NCI-H510A treated with DMSO at 0.1 percent for 48 hours (cell line): ENCODE measurements at places on chromosomes 7 and 10.

- no peak for DNase-seq
Measured at GRCh38 chr10:30821994-30822692, 192.6 kb upstream of the LYZL2 start.

- DNase-seq: peak; percentile 77
Measured at GRCh38 chr10:78567680-78568455, 500.9 kb upstream of the ZMIZ1 start.

- peak; percentile 16 for DNase-seq
Measured at GRCh38 chr7:30886608-30887011, 25.0 kb upstream of the AQP1 start.

DNA sequence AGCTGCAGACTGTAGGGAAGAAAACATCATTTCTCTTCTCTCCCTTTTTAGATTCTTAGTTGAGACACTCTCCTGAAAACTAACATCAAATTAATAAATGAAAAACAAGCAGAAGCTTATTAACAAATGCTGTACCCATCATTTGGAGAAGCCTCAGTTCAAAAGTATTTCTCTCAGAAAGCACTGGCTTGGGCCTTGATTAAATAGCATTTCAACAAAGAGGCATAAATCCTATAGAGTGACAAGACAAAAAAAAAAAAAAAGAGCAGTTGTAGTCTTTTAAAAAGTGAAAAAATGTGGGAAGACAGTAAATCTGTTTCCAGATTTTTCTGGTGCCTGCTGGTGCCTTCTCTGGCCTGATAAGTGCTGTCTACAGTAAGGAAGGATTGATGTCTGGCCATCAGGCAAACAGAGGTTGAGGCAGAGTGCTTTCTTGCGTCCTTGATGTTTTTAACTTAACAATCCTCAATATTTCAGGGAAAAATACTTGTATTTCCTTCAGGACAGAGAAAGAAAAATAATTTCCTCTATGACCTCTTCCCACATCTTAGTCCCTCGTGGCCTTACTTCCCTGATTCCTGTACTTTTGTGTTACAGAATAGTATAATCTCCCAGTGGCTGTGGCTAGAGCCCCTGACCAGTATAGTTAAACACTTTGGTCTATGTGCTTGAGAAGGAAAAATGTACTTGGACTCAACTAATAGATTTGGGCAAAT lies 300.5 kb downstream of the HGF start:
- no peak for DNase-seq

GRCh38 chr10:65231148-65231547 lies 1694.7 kb upstream of the LRRTM3 start:
- DNase-seq: no peak

- no peak for DNase-seq
Measured at GRCh38 chr10:61942604-61943461, 41.3 kb downstream of the ARID5B start.

GRCh38 chr10:54342058-54342457 lies 459.0 kb downstream of the PCDH15 start:
- DNase-seq: no peak

DNA sequence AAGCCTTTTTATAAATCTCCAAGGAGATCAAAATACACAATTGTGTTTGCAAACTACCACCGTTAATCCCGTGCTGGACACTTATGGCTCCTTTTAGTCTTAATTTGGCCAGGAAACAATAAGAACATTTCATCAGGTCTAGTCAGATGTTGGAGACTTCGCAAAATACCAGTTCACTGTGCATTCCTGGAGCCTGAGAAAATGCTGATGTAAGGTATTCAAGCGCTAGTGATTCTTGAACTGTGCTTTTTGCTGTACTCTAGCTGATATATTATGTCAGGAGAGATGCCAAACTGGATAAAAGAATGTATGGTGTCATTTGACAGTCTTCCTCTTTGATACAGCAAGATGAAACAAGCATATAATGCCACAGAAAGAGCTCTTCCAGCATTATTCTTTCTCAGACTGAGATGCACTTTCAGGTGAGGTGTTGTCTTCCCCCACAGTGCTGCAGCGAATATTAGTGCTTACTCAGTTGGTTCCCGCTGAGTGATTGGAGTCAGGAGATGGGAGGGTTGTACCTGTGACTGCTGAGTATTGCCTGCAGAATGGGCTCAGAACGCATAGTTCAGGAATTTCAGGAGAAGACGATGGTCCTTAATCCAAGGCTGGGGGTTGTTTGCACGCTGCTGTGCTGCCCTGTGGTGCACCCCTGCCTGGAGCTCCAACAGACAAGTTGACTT lies 59.2 kb downstream of the OGDH start:
- DNase-seq: no peak

DNA sequence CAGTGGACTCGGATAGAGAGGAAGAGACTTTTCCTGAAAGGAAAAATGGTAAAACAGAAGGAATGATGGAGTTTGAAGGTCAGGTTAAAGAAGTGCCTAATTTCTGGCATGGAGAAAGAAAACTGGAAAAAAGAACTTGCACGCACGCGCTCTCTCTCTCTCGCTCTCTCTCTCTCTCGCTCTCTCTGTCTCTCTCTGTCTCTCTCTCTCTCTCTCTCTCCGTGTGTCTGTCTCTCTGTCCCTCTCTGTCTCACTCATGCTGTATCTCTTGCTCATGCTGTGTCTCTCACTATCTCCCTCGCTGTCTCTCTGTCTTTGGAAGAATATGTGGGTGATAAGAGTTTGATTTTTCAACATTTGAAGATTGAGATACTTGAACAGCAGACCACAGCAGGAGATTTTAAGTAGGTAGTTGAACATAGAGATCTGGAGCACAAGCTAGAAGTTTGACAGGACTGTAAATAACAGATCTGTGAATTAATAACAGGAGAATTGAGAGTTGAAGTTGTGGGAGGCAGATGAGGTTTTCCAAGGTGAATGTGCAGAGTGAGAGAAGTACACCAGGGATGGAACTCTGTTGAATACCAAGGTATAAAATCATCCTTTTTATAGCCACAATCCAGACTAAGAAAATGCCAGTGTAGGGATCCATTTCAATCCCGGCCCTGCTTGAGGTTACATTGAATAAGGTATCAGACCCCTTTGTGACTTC lies 33.1 kb downstream of the ADD3 start:
- no peak for DNase-seq

GRCh38 chr7:126079151-126079550 lies 1149.5 kb upstream of the POT1 start:
- no peak for DNase-seq

- DNase-seq: no peak
Measured at GRCh38 chr7:67006965-67007364, 10.3 kb downstream of the TYW1 start.

- peak; percentile 31 for DNase-seq
Measured at GRCh38 chr7:158353606-158354570, 233.7 kb downstream of the PTPRN2 start.

DNA sequence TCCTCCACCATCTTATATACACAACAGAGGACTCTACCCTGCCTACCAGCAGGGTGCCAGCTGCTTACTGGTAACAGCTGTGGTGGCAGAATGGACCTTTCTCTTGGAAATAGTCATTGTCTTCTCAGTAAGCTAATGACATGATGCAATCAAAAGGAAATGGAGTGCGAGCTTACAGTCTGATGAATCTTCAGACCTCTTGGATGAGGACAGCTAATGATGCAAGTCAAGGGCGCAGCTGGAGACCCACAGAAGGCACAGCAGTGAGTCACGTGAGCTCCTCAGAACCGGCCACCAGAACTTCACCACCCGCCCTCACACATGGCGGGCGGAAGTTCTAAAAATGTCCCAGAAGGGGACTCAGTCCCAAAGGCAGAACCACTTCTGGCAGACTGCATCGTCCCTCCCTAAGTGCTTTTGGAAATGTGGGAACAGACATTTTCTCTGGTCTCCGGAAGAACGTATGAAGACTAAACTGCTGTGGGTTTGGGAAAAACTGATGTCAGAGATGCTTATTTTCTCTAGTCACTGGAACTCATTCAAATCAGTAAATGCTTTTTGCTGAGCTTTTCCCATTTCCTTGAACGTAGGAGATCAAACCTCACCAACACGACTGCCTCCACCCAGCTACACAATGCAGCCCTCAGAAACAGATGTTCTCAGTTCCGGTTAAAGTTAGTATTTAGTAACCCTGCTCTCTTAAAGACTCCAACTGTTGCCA lies 96.4 kb downstream of the FAS start:
- no peak for DNase-seq

GRCh38 chr10:24370877-24371276 lies 161.9 kb downstream of the KIAA1217 start:
- DNase-seq: no peak

DNA sequence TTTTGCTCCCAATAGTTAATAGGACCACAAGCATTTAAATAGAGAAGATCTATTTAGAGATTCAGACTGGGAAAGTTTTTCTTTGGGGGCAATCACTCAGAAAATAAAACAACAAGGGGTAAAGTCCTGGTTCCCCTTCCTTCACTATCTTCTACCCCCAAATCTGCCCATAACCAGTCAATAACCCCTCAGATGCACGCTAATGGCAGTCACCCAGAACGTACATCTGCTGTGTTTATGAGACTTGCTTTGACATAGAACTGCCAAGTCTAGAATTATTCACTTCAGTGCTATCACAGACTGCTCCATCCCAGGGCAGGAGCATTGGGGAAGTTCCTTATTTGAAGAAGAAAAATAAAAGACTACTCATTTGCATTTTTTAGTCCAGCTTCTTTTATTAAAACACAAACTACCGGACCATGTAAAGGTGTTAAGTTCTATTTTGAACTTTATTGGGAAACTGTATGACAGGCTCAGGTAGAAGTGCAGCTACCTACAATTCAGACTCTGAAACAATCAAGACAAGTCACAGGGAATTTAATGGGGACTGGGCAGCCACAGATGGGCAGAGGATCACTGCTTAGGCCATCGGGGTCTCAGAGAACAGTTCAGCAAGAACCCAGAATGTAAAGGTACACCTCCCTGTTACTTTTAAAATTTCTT lies 38.4 kb downstream of the ANK3 start:
- DNase-seq: no peak

GRCh38 chr7:155518633-155519032 lies 27.7 kb downstream of the CNPY1 start:
- no peak for DNase-seq

DNA sequence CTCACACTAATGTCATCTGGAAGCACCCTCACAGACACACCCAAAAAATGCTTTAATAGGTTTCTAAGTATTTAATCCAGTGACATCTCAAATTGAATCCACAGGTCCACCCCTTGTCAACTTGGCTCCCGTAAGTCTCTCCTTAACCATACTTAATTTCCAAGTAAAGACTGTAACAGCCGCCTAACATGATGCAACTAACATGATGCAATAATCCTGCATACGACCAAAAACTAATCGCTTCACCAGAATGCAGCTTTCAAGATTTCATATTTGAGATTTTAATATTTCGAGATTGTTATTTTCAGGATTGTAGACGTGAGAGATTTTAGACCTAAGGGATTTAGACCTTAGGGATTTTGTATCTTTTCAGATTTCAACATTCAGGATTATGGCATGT lies 3.7 kb upstream of the HDAC9 start:
- no peak for DNase-seq

GRCh38 chr7:29604052-29604451 lies 40.4 kb downstream of the PRR15 start:
- no peak for DNase-seq

DNA sequence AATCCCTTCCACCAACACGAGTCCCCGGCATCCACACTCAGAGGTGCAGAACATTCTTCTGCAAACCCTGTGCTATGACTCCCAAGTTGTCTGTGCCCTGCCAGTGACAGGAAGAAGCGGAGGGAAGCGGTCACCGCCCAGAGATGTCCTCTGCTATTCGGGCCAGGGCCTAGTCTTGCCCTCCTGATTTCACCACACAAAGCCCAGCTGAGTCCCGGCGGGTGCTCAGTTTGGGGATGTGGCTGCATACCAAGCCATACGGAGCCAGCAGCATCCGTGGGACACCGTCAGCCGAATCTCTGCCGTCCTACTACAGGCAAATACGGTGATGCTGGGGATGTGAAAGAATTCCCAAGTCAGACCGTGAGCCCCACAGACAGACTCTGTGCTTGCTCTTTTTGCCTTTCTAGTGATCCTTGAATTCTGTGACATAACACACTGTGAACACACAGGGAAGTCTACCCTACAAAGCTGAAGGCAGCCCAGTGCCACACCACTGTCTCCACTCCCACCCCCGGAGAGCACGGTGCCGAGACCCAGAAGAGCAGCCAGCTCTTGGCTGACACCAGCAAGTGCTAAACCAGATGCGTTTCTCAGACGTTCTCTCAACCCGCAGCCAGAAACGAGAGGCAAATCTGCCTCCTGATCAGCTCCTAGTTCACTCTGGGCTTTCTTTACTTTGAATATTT lies 2.0 kb downstream of the STK32C start:
- DNase-seq: no peak

- DNase-seq: no peak
Measured at GRCh38 chr10:20839141-20839540, 58.0 kb downstream of the NEBL start.

DNA sequence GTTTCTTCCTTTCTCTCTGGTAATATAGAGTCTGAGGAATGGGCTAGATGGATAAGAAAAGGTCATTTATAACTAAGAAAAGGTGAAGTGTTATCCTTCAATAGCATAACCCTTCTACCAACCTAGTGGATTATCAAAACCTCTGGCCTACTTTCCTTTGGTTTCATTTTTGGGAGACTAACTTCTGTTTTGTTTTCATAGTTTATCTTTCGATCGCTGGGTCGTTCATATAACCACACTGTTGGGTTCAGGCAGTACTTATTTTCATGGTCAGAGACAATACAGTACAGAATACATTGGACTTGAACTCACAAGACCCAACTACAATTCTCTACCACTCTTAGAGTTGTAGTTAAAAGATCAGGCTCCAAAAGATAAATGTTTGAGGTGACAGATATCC lies 86.5 kb downstream of the UBE2H start:
- DNase-seq: no peak

DNA sequence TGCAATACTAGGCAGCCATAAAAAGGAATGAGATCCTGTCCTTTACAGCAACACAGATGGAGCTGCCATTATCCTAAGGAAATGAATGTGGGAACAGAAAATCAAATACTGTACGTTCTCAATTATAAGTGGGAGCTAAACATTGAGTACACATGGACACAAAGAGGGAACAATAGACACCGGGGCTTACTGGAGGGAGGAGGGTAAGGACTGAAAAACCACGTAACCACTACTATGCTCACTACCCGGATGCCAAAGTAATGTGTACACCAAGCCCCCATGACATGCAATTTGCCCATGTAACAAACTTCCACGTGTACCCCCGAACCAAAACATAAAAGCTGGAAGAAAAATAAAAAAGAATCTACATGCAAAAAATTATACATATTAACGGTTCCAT lies 587.0 kb downstream of the PARD3 start:
- no peak for DNase-seq

DNA sequence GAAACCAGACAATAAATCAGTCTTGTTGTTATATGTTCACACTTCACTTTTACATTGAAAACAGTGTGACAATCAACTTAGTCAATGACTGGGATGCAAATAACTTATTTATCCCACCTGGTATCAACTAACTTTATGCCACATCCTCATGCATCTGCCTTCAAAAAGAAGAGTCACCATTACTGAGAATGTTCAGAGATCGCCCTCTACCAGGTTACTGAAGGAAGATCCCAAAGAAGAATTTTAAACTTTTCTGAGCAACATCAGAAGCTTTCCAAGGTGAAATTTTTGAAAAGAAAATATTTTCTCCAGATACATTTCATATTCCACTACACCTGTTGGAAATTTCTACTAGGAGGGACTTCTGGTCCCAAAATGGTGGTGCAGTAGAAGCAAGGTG lies 359.5 kb downstream of the PTPRN2 start:
- no peak for DNase-seq
